Calu3 (cell line): ENCODE measurements at places on chromosomes 7 and 10.

GRCh38 chr7:106345421-106346166, 60.8 kb upstream of the NAMPT start:
- no peak for DNase-seq

DNA sequence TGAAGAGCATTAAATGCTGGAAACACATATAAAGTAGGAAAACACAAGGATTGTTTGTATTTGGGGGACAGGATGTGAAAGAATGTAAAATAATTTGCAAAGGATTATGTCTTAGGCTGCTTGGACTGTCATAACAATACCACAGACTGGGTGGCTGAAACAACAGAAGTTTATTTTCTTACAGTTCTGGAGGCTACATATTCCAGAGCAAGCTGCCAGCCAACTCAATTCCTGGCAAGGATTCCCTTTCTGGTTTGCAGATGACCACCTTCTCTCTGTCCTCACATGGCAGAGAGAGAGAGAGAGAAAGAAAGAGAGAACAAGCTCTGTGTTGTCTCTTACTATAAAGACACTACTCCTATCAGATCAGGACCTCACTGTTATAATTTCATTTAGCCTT, 8.8 kb upstream of the LAMB4 start:
- no peak for DNase-seq

- DNase-seq, result no peak
Measured at GRCh38 chr7:102317231-102318059, 30.8 kb downstream of the SH2B2 start.

- DNase-seq, result no peak
Measured at GRCh38 chr7:36906448-36906847, 182.2 kb upstream of the AOAH start.

- DNase-seq, result no peak
Measured at GRCh38 chr7:88669913-88670312, 89.6 kb upstream of the ZNF804B start.
